Stimulated activated CD8-positive, alpha-beta memory T cell treated with anti-CD3 and anti-CD28 coated beads, Interleukin-7, amount 100 ng/mL, for 1 hour (primary cell): ENCODE measurements at places on chromosomes 3 and 15.

DNA sequence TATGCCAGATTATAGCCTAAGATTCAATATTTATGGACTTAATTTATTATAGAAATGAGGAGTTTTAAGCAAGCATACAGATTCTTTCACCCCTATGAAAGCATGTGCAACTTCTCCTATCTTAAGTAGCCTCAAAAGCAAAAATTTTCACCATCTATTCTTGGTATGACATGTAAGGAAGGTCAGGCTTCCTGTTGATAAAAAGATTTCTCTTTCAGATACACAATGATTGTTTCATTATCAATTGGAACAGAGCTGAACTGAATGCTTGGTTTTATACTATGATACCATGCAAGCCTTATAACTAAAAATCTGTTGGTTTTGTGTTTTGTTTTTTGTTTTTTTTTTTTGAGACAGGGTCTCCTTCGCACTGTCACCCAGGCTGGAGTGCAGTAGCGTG lies 3.9 kb downstream of the GRK7 start:
- DNase-seq: no peak

DNA sequence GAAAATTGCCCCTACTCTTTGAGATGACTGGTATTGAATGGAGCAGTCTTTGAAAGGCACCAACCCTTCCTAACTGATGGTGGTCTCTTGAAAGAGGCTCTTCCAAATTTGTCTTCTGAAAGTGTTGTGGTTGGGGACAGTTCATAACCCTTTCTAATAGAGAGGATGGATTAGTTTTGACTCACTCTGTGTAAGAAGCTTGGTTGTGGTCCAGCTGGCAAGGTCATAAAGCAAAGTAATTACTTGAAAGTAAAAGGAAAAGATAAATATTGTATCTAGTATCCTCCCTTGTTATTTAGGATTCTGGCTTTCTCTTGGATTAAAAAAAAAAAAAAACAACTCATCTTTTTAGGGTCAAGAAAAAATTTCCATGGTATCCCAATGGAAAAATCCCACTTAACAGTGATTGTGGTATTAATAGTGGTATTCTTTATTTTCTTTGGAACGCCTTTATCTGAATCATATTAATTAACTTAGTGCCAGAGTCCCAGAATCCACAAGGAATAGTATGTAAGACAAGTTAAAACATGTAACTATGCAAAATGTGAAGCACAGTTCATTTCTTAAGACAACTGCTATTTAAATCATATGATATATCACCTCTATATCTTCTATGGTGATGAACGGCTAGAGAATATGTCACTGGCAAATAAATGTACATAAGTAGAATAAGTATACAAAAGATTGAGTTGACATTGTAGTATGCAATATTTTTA lies 469.3 kb upstream of the CDIN1 start:
- no peak for DNase-seq

GRCh38 chr15:91304786-91305185 lies 204.7 kb downstream of the SV2B start:
- DNase-seq: no peak

GRCh38 chr3:114846252-114846651 lies 300.8 kb downstream of the ZBTB20 start:
- DNase-seq: no peak

GRCh38 chr3:51605938-51606337 lies 65.1 kb upstream of the TEX264 start:
- DNase-seq: no peak

DNA sequence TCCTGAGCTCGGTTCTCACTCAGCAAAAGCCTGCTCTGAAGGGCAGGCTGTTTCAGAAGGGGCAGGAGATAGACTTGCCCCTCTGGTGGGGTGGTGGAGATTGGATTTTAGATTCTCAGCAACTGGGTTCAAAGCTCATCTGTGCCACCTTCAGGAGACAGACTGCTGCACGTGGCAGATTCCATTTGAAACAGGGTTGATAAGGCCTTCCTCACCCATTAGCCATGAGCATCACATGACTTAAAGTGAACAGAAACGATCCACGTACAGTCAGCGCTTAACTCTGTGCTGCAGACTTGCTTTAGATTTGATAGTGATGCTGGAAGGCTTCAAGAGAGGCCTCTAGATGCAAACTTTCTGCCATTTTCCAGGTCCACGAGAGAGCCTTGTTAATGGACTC lies 35.0 kb upstream of the MGLL start:
- DNase-seq: no peak

DNA sequence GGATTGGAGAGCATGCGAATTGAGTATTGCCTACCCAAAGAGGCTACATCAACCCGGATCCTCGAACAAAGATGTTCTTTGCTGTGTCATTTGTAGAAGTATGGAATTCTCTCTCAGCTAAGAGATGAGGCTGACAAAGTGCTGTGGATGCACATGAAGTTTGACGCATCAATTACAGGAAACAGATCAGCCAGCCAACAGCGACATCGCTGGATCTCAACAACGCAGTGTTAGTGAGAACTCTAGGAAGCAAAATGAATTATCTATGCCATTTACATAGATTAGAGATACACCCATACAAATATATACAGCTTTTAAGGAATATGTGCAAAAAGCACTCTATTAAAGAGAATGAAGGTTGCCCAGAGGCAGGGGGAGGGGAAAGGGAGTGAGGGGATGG lies 160.6 kb upstream of the RGMA start:
- no peak for DNase-seq

DNA sequence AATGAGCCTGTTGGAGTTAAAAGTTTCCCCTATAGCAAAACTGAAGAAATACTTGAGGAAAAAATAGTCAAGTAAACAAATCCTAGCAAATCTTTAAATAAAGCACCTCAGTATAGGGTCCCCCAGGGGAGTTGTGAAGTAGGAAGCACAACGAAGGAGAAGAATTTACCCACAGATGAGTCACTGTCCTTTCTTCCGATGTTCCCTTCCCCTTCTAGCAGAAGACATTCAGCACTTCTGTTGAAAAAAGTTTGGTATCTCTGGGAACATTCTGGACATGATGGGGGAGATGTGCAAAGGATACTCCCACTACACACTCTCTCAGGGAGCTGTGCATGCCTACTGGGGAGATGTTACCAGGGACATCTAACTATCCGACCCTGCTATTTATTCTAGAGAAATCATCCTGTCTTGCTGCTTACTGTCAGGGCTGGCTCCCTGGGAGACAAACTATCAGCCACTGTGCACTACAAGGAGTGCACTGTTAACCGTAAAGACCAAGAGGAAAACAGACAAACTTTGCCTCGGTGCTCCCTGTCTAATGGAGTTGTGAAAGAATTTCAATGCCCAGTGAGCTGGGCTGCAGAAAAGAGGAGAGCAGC lies 93.8 kb downstream of the RFTN1 start:
- DNase-seq: no peak

- no peak for DNase-seq
These were observed 5.8 kb upstream of the DIS3L start for GRCh38 chr15:66287461-66288057.
